ENCODE measurements at places on chromosomes 6 and 20. TPM values are rescaled to one million over a fixed set of nuclear protein-coding genes. Genes with fewer than 3 reads are reported as not detected.

TUBB2B gene
- 0.20 TPM for total RNA-seq

E2F1 gene
- total RNA-seq = 77.5 TPM

DNA sequence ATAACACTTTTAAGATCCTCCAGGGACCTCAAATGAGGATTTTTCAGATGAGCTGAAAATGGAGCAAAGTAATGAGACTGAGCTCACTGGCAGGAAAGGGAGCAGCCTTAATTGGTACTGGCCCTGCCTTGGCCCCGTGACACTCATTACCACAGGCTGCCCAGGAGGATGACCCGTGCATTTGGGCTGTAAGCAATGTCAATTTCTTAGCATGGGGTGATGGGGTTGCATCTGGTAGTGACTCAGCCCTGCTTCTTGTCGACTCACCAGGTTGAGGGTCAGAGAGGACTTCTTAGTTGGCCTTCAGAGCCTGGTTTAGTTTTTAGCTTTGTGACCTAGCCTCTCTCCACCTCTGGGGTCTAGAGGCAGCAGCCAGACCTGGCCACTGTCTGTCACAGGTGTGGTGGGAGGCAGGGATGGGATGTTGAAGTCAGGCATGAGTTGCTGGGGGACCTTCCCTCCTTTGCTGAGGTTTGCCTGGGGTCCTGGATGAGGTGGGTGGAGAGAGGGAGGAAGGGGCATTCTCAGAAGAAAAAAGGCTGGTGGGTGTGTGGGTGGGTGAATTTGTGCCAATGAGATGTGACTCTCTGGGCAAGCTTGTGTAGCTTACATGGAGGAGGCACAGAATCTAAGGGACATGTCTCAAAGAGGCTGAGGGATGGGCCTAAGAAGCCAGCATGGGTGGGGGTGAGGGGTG, 25.9 kb upstream of the EPB41L1 start:
- DNase-seq = no peak

- DNase-seq = no peak
Measured at GRCh38 chr20:19025430-19026120, 186.9 kb upstream of the SLC24A3 start.

HLA-DQB1 gene
- 4.7 TPM for total RNA-seq

GABRR2 gene
- 1.0 TPM for total RNA-seq

DNA sequence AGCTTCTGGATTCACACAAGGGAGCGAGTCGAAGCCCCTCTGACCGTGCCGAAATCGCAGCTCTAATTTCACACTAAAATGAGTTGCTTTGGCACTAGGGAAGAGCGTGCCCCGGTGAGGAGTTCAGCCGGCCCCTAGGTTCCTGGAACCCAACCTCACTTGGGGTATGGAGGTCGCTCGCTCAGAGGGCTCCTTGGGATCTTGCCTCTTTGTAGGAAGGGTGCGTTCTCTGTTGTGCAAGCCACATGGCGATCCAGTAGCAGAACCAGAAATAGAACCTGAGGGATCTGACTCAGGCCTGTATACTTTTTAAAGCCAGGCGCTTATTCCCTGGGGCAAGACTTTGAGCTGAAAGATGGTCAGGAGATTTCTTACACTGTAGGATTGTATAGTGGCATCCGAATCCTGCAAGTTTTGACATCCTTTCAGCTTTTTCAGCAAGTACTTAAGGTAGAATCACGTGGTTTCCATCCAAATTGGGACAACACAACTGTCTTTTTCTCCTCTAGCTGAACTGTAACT, 861 bp upstream of the RALGAPA2 start:
- no peak for DNase-seq

DNA sequence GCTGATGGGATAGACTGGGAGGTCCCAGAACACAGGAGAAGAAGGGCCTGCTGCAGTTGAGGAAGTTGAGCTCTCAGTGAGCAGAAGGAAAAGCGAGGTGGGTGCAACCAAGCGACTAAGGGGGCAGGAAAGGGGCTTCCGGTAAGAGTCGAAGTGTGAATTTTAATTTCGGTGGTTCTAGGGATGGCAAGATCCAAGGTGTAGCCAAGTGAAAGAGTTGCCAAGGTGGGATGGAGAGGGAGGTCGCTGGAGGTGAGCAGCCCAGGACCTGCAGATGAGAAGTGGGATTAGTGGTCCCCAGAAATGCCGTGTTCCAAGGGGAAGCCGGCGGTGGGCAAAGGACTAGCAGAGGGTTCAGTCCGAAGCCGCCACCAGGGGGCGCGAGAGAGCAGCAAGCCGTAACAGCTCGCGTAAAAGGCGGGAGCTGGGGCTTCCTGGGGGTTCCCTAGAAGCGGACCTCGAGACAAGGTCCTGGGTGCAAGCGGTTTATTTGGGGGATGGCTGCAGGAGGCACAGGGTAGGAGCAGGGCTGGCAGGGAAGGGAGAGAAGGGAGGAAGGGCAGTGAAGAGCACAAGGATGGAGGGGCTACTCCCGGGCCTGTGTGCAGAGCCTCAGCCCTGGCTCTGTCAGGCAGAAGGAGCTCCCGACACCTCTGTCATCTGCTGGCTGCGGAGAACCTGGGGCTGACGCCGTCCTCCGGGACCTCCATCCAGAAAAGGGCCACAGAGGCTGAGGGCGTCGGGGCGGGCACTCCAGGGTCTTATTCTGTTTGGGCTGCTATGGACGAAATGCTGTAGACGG, 103.6 kb downstream of the PAX1 start:
- DNase-seq = no peak

DNA sequence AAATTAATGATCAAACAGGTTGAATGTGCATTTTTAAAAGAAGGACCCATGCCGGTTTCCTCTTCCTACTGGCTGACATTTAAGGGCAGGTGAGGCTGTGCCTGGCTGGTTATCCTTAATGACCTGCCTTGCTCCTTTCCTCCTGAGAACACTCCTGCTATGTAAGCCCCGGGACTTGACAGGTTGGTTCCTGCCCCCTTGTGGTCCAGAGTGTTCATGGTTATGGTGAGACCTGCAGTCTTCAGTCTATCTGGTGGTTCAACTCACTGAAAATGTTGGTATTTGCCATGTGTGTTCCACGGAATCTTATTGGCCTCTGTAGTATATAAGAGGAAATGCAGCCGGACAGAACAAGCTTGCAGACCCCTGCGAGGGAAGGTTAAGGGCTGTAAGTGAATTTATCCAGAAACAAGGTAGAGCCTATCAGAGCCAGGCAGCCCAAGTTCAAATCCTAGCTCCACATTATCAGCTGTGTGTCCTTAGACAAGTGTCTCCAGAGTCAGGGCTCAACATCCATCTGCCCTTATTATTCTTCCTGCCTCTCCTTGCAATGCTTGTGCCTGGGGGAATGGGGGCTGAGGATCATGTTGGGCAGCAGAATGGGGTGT, 5.2 kb upstream of the BPIFA3 start:
- peak; percentile 5 for DNase-seq

DACT2 gene
- 2.3 TPM for total RNA-seq

All from activated T-helper 1 cell treated with anti-CD3 and anti-CD28 coated beads, Interleukin-12 subunit alpha, Interleukin-12 subunit beta, Interleukin-2, Interleukin-4 antibody, amounts not matched to agents 30 ng/mL and 10 ng/mL and 1 ng/mL, durations not matched to agents 14 hours and 24 hours and 36 hours (primary cell).